Renal cortical epithelial cell (primary cell): ENCODE measurements at places on chromosomes 16 and 17. TPM values are rescaled to one million over a fixed set of nuclear protein-coding genes. Genes with fewer than 3 reads are reported as not detected.

The HASPIN gene
- 0.89 and 5.0 TPM in 2 replicates for total RNA-seq

The BICDL2 gene
- total RNA-seq: 0.30 and 8.3 TPM in 2 replicates

The SEZ6L2 gene
- total RNA-seq: 9.2 and 45.7 TPM in 2 replicates

The SOX15 gene
- 0.60 and 2.4 TPM in 2 replicates for total RNA-seq

The HBA2 gene
- total RNA-seq: not detected in 2 replicates

The GNG13 gene
- not detected in 2 replicates for total RNA-seq

The ZPBP2 gene
- total RNA-seq: not detected in 2 replicates

The CCDC200 gene
- total RNA-seq: not detected in 2 replicates

The KLHDC4 gene
- total RNA-seq: 29.2 and 29.9 TPM in 2 replicates

The IGF2BP1 gene
- total RNA-seq: 0.45 and 1.4 TPM in 2 replicates

The TRPV3 gene
- under 0.01 and 0.89 TPM in 2 replicates for total RNA-seq

The PRSS27 gene
- total RNA-seq: 0.85 and 1.7 TPM in 2 replicates
